ENCODE measurements at places on chromosomes 13 and 19.

GRCh38 chr19:5041168-5041912 lies 72.4 kb downstream of the KDM4B start:
- DNase-seq, result no peak

DNA sequence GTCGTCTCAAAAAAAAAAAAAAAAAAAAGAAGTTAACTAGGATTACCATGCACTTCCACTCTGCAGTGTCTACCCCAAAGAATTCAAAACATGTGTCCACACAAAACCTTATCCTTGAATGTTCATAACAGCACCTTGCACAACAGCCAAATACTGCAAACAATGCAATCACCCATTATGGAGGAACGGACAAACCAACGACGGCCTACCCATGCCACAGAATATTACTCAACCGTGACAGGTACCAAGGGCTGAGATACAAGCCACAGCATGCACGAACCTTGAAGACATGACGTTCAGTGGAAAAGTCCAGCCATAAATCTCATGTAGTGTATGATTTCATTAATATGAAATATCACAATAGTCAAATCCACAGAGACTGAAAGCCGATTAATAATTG lies 3.0 kb upstream of the SHISA7 start:
- DNase-seq, result no peak

DNA sequence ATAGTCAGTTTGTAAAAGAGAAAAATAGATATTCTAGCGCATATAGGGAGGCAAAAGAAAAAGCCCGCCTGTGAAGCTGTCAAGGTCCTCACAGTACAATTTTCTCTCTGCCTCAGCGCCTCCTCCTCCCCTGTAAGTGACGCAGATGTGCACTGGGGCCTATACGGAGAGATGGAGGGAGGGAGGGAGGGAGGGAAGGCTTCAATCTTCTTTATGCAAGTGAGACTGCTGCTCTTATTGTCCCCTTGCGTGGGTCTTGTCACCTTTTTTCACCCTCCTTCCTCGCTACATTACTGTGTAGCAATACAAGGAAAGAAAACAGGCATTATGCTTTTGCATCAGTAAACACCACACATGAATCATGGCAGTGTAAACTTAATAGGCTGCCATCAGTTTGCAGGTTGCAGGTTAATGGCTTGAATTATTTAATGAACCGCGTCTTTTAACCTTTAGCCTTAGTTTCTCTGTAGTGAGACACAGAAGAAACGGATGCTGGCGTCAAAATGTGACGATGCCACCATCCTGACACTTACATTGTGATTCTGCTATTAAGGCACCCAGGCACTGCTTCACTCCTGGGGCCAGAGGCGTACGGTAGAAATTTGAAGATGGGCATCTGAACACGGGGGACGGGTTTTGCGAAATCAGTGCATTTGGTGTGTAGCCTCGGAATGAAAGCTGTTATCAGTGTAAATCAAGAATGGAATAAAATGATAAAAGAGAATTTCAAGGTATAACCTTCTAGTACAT lies at the start of gene KLHL1:
Gene KLHL1 (minus strand): TSS at position 97 of the 750 bp plus-strand sequence. CDS start 753 bp downstream, outside the sequence.
- no peak for DNase-seq

- DNase-seq, result no peak
Observed at GRCh38 chr19:10639836-10640235, 14.3 kb upstream of the ILF3 start.

- DNase-seq, result no peak
Observed at GRCh38 chr13:46100191-46100815, 4.5 kb downstream of the CPB2 start.

- DNase-seq, result peak; percentile 68
Observed at GRCh38 chr19:55418185-55418584, 10.6 kb upstream of the UBE2S start.

DNA sequence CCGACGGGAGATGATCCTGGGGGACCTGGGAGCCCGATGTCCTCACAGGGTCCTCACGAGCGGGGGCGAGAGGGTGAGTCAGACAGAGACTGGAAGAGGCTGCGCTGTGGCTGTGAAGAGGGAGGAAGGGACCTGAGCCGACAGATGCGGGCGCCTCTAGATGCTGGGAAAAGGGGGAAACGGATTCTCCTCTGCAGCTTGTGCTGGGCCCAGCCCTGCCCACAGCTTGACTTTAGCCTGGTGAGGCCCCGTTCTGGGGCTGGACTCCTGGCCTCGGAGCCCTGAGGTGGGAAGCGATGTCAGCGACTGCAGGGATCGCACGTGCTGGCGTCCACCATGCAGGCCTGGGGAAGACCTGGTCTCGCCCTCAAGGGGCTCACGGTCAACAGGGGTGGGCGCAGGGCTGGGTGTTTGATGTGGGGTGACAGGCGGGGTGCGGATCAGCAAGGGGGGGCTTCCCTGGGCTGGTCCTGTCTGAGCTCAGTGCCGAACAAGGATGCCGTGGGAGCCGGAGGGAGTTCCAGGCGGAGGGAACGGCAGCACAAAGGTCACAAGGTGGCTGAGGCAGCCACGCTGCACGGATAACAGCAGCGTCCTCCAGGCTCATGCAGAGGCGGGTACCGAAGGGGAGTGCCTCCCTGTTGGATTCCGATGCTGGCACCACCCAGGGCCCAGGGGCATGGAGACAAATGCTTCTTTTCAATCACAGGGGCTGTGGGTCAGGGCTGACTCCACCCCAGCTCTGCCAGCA lies 31.8 kb downstream of the PIP5K1C start:
- DNase-seq, result no peak

GRCh38 chr19:15022752-15023151 lies 26.5 kb upstream of the CASP14 start:
- DNase-seq, result no peak

DNA sequence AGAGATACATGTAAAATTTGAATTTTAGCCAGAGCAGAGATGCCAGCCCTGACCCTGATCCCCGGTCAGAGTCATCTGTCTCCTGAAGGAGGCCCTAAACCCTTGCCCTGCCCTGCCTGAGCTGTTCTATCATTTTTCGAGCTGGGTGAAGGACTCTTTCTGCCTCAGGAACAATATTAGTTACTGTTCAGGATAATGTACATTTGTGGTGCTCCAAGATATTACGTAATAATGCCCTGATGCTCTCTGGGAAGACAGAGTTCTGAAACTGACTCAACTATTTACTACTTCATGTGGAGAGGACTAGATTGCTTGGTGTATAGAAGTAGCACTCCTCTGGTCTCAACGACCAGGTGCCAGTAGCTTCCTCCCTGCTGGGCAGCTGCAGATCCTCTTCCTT lies 37.9 kb upstream of the UBL3 start:
- DNase-seq, result no peak

- no peak for DNase-seq
Observed at GRCh38 chr19:58056261-58056660, 2.8 kb upstream of the ZNF135 start.

DNA sequence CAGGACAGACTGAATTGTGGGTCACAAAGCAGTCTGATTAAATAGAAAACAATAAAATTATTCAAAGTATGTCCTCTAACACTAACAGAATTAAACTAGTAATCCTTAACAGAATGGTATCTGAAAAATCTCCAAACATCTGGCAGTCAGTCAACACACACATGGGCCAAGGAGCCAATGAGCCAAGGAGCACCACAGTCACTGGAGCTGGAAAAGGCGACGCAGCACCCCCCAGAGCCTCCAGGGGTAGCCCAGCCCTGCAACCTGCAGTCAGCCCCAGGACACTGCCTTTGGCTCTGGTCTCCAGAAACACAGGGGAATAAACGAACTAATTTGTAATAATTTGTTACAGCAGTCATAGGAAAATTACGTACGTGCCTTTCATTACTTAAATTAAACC lies 12.3 kb downstream of the TUBGCP3 start:
- no peak for DNase-seq

DNA sequence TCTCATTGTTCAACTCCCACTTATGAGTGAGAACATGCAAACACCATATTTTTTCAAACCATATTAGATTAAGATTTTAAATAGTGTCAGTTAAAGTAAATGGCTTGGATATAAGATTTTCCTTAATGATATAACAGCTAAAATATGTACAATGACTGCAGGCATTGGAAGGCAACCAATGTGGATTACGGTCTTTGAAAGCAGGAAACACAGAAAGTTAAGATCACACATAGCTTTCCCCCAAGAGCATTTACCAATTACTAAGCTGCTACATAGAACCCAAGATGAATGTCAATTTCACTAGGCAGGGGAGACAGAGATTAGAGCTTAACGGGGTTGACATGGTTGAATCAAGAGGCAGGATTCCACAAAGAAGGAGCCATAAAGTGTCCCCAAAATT lies 173.2 kb upstream of the TRPC4 start:
- no peak for DNase-seq

GRCh38 chr13:76745261-76746200 lies 140.7 kb downstream of the KCTD12 start:
- DNase-seq, result no peak

DNA sequence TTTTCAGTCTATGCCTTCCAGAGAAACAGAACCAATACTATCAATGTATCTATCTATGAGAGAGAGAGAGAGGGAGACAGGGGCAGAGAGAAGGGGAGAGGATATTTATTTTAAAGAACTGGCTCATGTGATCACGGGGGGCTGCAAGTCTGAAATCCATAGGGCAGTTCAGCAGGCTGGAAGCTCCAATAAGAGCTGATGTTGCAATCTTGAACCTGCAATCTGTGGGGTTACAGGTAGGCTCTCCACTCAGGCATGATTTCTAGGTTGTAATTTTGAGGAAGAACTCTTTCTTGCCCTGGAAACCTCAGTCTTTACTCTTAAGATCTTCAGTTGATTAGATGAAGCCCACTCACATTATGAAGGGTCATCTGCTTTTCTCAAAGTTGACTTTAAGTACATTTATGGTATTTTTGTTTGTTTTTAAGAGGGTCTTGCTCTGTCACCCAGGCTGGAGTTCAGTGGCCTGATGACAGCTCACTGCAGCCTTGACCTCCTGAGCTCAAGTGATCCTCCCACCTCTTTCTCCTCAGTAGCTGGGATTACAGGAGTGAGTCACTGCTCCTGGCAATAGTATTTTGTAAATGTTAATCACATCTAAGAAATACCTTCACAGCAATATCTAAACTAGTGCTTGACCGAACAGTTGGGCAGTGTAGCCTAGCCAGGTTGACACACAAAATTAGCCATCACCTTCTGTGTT lies 376.4 kb downstream of the FGF9 start:
- no peak for DNase-seq

- no peak for DNase-seq
Observed at GRCh38 chr13:21031594-21032275, 29.7 kb downstream of the LATS2 start.

GRCh38 chr13:32989942-32990341 lies 26.3 kb upstream of the KL start:
- no peak for DNase-seq

GRCh38 chr13:96053003-96053703 lies at the start of gene UGGT2:
TSS of gene UGGT2 (minus strand) at chr13:96053401. CDS start at chr13:96053312, 89 bp downstream.
- DNase-seq, result peak; percentile 6

- DNase-seq, result no peak
Observed at GRCh38 chr13:113638806-113639205, 19.2 kb downstream of the ATP4B start.

GRCh38 chr13:113152984-113153809 lies 5.3 kb upstream of the PROZ start:
- DNase-seq, result peak; percentile 25

GRCh38 chr13:25686831-25687470 lies 315.2 kb downstream of the ATP8A2 start:
- no peak for DNase-seq

GRCh38 chr13:43232144-43232872 lies 208.9 kb downstream of the DNAJC15 start:
- no peak for DNase-seq

- no peak for DNase-seq
Observed at GRCh38 chr13:29421118-29421517, 174.4 kb downstream of the SLC7A1 start.

DNA sequence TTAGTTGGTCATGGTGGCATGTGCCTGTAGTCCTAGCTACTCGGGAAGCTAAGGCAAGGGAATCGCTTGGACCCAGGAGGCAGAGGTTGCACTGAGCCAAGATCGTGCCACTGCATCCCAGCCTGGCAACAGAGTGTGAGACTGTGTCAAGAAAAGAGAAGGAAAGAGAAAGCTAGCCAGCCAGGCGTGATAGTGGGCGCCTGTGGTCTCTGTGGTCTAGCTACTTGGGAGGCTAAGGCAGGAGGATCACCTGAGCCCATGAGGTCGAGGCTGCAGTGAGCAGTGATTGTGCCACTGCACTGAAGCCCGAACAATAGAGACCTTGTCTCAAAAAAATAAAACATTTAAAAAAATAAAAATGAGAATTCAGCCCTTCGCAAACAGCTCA lies 33.3 kb downstream of the TIMM13 start:
- no peak for DNase-seq

- DNase-seq, result no peak
Observed at GRCh38 chr13:37769545-37769944, 100.0 kb downstream of the TRPC4 start.

DNA sequence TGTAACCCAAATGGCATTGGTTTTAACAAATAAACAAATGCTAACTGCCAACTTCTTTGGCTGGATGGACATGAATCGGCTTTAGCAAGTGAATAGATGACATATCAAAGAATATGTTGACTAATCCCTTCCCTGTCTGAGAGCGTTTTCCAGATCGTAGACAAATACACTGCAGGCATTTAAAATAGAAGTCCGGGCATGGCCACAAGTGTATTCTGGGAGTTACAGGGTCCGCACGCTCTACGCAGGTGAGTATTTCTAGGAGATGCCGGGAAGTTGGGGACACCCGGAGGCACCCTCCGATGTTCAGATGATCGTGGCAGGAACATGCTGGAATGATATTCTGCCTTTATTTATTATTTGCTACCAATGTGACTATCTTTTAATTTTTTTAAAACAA lies 53.2 kb upstream of the ZNF536 start:
- no peak for DNase-seq

DNA sequence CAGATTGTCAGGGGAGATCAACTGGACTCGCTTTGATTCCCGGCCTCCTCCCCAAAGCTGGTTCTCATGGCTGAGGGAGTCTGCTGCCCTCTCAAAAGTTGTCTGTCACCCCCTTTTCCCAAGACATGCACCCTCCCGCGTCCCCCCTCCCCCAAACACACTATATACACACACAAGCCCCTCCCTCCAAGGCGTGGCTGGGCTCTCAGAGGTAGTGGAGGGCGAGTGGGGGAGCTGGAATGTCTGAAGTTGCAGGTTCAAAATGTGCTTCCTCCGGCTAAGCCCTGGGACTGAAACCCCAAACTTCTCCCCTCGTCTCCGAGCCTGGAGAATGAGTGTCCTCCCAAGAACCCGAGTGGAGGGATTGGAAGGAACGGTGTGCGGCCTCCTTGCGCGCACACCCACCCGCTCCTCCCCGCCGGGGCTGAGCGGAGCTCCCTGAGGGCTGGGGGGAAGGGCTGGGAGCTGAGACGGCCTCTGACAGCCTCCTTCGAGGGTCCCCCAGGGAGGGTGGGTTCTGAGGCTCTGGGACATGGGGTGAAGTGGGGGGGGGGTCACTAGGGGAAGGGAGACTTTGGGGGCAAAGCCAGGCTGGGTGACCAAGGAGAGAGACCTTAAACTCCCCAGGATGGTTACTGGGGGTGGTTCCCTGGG lies 9.9 kb upstream of the MEIS3 start:
- no peak for DNase-seq

GRCh38 chr13:19766591-19766990 lies 16.2 kb downstream of the PSPC1 start:
- no peak for DNase-seq

GRCh38 chr13:98487522-98487921 lies 89.4 kb downstream of the STK24 start:
- no peak for DNase-seq

- peak; percentile 91 for DNase-seq
Observed at GRCh38 chr13:99434258-99434788, 66.9 kb upstream of the TM9SF2 start.
